ENCODE measurements at places on chromosomes 6 and 20.

DNA sequence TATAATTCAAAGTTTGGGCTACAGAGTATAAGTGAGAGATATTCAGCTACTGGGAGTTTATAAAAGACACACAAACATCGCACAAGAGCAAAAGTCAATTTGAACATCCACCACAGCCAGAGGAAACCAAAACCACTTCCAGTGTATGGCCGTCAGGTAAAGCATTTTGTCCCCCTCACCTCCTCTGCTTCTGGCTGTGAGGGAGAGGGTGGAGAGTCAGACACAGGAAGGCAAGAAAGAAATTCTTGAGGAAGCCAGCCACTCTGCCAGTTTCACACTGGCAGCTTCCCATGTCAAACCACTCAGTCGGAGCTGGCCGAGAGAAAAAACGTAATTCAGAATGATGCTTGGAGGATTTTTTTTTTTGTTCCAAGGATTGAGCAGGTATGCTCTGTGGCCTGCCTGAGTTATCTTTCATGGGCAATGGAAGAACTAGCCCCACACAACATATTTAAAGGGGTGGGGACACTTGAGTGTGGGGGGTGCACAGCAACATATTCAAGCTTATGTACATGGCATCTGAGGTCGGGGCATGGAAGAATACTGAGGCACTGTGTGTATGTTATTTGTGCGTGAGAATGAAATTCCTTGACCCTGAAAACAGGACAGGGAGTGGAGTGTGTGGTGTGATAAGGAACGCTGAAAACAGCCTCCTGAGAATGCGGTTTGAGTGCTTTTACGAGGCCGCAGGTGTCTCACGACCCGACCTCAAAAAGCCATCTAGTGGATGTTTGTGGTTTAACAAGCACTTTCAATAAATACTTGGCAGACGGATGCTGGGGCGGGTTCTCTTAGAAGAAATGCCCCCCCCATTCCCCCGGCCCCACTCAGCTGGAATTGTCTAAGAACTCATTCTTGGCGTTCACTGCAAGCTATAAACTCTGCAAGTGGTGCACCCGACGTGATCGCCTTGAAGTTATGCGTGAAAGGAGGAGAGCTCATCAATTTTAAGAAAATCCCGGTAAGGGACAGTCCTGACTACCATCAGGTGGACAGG lies 27.5 kb upstream of the ZBTB22 start:
- no peak for DNase-seq

DNA sequence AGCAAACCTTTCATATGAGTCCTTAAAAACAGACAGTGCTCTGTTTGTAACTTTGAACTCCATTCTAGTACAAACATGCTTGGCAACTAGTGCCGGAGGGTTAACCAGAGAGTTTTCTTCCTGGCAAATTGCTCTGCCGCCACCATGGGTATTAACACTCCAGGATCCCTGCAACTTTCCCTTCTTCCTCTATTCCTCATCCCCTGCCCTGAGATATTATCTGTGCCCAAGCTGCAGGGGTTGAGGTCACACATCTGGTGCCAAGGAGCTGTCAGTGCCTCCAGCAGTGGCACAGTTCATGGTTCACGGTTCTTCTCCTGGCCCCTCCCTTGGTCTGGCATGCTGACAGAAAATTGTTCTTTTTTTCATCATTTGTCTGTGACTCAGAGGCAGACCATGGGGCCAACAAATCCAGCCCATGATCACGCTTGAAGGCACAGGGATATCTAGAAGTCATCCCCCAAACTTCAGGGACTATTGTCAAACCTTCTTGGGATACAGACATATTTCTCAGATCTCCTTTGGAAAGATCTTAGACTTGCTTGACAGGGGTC lies 77.5 kb downstream of the ATXN1 start:
- peak; percentile 54 for DNase-seq

DNA sequence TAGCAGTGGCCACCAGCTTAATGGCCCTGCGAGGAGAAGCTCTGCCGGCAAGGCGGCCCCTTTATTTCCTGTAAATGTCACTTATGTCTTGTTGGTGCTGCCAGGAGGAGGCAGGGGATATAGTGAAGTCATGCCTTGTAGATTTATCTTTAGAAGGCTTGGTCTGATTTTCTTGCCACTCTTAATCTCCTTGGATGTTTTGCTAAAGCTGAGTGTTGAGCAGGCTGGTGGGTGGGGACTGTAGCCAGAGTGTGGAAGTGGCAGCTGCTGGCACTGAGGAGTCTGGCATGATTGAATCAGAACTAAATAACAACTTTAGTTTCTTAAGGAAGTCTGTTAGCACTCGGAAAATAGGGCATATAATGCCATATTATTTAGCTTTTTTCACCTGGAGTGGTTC lies 77.9 kb downstream of the PHF20 start:
- DNase-seq: peak; percentile 55

GRCh38 chr6:118495485-118496280 lies 52.4 kb upstream of the PLN start:
- no peak for DNase-seq

- DNase-seq: no peak
Observed at GRCh38 chr6:30760549-30760948, 16.2 kb upstream of the IER3 start.

DNA sequence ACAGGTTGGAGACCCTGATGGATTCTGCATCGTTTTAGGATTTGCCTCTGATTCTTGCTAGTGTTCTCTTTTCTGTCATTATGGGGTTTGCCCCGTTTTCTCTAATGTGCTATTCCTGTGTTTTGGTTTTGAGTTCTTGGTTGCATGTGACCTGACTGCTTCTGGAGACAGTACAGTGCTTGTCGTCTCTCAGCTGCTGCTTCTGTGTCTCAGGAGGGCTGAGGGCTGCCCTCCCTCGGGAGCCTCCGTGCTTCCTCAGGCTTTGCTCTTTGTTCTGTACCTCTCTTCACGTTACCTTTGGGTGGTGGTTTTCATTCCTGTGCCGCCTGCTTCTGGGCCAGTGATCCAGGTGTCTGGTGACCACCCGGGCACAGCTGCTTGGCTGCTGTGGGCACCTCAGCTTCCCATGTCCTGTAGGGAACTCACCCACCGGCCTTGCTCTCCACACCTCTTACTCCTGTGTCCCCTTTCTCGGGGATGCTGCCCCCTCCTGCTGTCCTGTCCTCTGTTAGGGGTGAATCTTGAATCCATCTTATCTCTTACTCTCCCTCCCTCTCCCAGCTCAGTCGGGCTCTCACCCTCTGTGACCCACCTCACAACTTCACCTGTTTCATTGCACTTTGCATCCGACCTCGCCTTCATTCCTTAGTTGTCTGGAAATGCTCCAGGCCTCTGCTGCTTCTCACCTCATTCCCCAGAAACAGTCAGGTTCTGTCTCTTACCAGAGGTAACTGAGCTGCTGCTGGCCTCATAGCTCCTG lies 33.2 kb downstream of the PANK2 start:
- no peak for DNase-seq

GRCh38 chr6:18330548-18331081 lies 56.5 kb upstream of the RNF144B start:
- DNase-seq: no peak

DNA sequence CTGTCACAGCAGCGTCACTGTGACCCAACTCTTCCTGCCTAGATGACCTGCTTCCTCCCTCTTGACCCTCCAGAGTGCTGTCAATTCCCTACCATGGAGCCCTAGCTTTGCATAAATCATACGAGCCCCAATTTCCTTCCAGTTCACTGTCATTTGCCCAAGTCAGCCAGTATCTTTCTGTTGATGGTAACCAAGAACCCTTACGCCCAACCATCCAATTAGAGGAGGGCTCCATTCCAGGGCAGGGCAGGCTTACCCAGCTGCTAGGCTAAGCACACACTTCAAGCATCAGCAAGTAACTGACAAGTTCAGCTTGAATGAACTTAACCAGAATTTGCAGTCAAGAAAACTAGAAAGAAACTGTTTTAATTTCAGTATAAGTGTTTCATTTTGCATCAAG lies 25.7 kb downstream of the WFDC3 start:
- DNase-seq: no peak

- DNase-seq: no peak
Observed at GRCh38 chr6:153485072-153485471, 354.0 kb upstream of the RGS17 start.

GRCh38 chr6:158660333-158660754 lies 10.5 kb downstream of the SYTL3 start:
- DNase-seq: no peak

DNA sequence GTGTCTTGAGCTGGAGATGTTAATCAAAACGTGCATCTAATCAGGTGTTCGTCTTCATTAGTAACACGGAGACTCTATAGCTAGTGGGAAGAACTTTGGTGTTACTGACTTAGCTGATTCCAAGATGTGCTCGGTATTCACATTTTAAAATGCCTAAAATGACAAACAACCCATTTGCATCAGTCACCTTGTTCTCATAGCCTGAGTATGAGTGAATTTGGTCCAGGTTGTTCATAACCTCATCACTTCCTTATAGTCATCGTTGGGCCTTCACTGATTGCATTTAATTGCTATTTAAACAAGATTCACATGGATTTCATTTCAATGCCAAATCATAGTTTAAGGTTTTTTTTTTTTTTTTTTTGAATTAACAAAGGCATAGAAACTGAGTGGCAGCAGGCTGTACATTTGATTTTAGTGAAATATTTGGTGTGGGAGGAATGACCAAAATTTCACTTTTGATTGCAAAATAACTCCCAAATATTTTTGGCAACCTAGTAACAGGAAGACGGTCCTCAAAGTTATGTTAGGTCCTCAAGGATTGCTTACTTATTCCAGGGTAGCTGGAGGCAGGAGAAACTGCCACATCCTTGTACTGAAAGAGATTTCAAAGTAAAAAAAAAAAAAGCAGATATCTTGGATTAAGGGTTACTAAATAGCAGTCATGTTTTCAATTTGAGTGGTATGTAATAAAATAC lies 104.7 kb downstream of the JARID2 start:
- no peak for DNase-seq

GRCh38 chr6:85127168-85127498 lies 322.8 kb upstream of the NT5E start:
- no peak for DNase-seq

DNA sequence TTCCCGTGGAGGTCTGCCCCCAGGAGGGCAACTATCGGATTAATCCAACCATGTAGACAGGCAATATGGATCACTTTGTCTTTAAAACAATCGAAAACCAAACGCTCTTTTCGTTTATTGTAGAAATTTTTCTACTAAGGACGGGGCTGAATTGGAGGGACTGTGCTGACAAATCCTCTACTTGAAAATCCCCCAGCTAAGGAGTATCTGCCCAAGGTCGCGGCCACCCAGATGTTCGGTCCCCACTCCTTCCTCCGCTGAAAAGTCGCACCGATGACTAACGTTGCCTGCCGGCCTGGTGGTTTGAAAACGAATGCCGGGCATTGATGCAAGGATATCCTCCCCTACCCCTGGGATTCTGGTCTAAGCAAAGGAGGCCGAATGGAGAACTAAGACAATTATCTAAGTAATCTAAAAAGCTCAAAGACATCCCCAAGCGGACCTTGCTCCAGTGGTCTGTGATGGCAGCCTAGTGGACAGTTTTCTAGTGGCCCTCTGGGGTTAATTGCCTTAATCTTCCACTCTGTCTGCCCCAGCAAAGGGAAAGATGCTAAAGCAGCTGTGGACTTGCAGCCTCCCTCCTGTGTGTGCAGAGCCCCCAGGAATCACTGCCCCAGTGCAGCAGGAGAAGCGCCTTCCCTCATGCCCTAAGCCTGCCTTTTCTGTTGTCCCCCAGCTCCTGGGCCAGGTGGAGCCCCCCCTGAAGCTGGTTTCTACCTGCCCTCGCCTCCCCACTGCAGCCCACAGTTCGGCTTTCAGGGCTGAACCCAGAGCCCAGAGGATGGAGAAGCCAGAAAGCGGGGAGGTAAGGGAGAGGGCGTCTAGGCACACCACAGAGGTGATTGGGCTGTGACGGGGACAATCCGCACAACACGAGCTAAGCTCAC lies 3.6 kb upstream of the FOXC1 start:
- DNase-seq: no peak

DNA sequence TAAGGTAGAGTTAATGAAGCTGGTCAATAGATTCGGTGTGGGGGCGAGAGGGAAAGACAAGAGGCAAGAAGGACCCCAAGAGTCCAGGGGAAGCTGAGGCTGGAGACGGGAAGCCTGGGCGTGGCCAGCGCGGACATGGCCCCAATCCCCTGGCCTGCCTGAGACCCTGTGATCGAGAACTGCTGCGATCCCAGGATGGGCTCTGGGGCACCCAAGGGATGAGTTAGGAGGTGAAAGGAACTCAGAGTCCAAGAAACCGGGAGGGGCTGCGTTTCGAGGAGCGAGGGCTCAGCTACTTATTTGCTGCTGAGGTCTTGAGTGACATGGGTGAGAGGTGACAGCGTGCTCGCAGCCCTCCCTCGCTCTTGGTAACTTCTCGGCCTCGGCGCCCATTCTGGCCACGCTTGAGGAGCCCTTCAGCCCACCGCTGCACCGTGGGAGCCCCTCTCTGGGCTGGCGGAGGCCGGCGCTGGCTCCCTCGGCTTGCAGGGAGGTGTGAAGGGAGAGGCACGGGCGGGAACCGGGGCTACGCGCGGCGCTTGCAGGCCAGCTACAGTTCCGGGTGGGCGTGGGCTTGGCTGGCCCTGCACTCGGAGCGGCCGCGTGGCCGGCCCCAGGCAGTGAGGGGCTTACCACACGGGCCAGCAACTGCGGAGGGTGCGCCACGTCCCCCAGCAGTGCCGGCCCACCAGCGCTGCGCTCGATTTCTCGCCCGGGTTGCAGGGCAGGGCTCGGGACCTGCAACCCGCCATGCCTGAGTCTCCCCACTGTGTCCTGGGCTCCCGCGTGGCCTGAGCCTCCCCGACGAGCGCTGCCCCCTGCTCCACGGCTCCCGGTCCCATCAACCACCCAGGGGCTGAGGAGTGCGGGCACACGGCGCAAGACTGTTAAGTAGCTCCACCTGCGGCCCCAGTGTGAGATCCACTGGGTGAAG lies 58.2 kb downstream of the IRF4 start:
- DNase-seq: no peak

DNA sequence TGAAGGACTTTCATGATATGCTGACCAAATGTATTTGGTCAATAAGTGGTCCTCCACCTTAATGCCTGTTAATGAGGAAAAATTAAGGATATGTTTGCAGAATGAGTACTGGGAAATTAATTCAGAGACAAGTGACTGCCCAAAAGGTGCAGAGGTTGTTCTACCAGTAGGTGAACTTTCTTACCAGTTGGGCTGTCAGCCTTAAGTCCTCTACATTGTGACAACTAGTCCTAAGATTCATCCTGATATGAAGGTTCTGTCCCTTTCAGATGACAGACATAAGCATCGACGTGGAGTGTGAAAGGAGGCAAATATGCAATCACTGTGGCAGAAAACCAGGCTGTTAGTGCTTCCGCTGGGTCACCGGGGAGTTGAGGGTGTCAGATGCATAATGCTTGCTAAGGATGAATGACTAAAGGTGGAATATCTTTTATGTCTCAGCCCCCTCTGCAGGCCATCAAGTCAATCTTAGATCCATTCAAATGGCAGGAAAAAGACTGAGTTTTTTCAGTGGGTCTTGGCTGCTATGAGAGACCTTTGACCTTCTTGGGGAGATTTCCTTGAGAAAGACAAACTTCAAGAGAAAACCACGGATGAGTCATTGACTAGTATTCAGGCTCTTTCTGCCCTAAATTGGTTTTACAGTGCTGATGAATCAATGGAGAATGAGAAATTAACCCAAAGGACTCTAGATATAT lies 226.0 kb downstream of the TPBG start:
- DNase-seq: peak; percentile 31

GRCh38 chr6:170312876-170313275 lies 6.3 kb downstream of the FAM120B start:
- no peak for DNase-seq
